ENCODE measurements at places on chromosomes 1 and 21.
A peak's percentile ranks its signal among the peaks of the same experiment; 100 is the strongest.

- DNase-seq = no peak
Observed at GRCh38 chr1:194394676-194395075, 1208.3 kb upstream of the B3GALT2 start.

DNA sequence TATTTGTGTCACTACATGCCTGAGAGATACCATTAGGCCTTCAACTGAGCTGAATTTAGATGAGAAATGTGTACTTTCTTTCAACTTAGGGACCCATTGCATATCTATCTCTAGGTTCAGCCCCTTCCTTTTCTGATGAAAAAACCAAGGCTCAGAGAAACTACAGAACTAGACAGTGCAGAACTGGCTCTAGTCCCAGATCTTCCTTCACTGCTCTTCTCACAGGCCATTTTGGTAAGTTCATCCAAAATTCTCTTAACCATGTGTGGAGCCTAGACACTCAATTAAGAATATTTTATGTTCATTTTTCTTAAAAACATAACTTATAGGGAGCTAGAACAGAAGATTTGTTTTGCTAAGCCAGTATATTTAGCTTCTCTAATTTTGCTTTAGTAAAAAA lies 128.9 kb downstream of the ASTN1 start:
- no peak for DNase-seq

GRCh38 chr1:241235256-241235897 lies 121.6 kb downstream of the RGS7 start:
- DNase-seq = no peak

DNA sequence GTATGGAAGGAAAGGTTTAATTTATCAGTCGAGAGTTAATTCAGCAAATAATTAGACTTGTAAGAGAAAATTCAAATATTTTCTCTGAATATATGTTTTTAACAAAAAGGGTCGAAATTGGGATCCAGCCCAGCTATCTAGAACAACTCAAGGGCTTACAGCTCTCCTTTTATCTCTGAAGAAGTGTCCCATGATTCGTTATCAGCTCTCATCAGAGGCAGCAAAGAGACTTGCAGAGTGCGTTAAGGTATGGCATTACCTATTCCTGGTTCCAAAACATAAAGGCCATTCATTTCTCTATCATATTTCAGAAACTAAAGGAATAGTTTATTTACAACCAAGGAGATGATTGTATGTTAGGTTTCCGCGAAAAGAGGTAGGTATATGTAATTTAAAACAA lies 9.4 kb downstream of the VPS45 start:
- DNase-seq = no peak

DNA sequence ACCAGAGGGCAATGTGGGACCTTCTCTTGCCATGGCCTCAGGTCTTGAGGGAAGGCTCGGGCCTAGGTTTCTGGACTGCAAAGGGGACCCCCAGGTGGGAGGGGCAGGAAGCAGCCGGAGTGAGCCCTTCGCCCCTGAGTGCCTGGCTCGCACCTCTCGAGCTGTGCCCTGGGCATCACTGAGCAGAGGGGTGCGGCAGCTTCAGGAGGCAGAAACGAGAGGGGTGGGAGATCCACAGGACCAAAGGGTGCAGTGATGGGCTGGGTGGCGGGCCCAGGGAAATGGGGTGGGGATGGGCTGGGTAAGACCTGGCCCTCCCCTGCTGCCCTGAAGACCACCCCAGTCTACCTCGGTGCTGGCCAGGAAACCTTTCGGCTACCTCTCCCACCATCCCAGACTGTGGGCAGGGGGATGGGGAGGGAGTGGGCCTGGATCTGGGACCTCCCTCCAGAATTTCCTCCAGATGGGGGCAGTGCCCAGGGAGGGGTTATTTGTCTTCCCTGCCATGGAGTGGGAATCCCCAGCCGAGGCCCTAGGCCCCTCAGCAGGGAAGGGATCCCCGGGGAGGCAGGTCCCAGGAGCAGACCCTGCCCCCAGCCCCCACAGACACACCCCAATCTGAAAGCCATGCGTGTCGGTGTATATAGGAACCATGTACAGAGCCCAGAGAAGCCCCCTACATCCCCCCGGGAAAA lies 21.3 kb downstream of the A3GALT2 start:
- no peak for DNase-seq

DNA sequence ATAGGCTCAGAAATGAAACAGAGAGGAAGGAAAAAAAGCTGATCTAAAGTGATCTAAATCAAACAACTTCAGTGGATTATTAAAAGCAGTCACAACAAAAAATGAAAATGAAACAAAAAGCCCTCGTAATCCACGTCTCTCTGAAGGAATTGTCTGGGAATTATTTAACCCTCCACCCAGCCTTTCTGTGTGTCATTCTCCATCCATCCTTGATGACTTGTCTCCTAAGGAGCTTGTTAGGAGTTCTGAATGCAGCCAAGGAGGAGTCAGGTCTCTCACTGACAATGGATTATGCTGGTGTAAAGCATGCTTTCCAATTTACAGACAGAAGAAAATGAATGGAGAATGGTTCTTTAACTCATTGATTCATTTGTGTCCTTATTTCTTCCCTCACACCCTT lies 359.3 kb upstream of the RUNX1 start:
- peak; percentile 51 for DNase-seq

DNA sequence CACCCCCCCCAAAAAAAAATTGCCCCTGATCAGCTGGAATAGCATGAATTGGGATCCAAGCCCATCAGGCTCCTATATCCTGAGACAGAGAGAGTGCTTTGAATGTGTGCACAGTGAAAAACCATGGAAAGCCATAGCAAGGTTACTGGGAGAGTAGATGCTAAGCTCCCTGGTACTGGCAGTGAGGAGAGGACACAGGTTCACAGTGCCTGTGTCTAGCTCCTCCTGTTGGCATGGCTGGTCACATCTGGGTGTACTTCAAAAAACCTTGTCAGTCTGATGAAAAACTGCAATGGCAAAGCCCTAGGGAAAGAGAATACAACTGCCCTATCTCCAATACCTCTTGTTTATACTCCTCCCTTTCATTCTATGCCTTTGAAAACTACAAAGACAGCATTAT lies 12.9 kb downstream of the COPA start:
- DNase-seq = no peak

GRCh38 chr21:14076143-14076806 lies 134.5 kb downstream of the LIPI start:
- DNase-seq = no peak

Measured in AG08395 (cell line).